RPMI8226 (cell line): ENCODE measurements at places on chromosomes 2 and 18.

DNA sequence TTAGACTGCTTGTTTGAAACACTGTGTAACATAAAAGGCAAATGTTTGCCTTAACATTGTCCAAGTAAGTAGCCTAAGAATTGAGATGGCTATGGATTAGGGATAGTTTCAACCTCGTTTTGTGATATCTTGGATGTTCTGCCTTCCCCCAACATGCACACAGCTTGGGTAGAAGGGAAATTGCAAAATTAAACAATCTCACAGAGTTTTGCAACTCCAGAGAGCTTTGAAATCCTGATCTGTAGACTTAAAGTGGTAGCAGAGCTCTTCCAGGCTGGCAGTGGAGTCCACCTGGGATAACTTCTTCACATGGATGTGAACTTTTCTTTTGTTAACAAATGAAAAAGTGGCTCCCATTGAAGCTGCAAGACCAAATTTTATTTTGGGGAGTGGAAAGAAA lies 59.6 kb downstream of the CHRNA1 start:
- no peak for DNase-seq

DNA sequence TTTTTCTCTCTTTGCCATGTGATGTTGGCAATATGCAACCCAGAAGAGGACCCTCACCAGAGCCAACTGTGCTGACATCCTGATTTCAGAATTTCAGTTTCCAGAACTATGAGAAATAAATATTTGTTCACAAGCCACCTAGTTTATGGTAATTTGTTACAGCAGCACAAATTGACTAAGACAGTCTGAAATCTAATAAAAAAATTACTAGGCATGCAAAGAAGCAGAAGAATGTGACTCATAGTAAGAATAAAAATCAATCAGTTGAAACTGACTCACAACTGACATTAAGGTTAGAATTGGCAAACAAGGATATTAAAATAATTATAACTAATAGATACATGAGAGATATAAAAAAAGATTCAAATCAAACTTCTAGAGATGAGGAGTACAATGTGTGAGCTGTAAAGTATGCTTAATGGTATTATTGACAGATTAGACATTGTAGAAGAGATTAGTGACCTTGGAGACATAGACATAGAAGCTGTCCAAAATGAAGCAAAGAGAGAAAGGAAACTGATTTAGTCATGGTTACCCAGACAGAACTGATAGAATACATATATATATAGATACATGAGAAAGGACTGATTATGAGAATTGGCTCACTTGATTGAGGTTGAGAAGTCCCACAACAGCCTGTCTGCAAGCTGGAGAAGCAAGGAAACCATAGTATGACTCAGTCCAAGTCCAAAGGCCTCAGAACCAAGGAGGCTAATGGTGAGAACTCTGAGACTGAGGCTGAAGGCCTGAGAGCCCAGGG lies 27.8 kb upstream of the TTC39C start:
- no peak for DNase-seq

GRCh38 chr2:171791361-171791760 lies 102.7 kb downstream of the SLC25A12 start:
- DNase-seq: no peak

GRCh38 chr2:129813404-129813803 lies 166.1 kb upstream of the RAB6C start:
- no peak for DNase-seq

GRCh38 chr2:54107455-54107764 lies 8.0 kb upstream of the ACYP2 start:
- no peak for DNase-seq

GRCh38 chr2:136381722-136382633 lies 264.0 kb upstream of the CXCR4 start:
- peak; percentile 58 for DNase-seq

GRCh38 chr2:8996006-8996405 lies 7.5 kb downstream of the MBOAT2 start:
- DNase-seq: no peak

DNA sequence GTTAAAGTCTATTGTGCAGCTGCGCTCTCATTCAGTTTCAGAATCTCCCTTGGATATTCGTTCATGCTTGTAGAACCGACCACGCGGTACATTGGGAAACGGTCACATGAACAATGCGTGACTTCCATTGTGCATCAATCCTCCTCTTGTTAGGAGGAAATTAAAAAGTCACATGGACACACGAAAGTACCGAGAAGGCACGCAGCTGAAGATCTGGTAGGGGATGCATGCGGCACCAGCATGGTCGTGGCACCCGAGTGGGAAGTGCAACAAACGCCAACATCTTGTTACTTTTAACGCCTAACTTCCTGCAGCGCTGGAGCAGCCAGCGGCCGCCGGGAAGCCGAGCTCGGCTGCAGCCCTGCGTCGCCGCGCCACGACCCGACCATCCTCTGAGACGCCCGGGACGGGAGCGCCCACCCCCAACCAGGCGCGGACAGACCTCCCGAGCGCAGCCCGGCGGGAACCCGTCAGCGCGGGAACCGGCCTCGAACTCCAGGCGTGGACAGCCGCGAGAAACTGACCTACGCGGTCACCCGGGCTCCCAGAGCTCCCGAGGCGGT lies 412 bp downstream of the OSBPL1A start:
- DNase-seq: peak; percentile 15

GRCh38 chr18:51582551-51582950 lies 385.1 kb upstream of the MEX3C start:
- DNase-seq: no peak

GRCh38 chr2:52311862-52312261 lies 1279.9 kb upstream of the NRXN1 start:
- no peak for DNase-seq

DNA sequence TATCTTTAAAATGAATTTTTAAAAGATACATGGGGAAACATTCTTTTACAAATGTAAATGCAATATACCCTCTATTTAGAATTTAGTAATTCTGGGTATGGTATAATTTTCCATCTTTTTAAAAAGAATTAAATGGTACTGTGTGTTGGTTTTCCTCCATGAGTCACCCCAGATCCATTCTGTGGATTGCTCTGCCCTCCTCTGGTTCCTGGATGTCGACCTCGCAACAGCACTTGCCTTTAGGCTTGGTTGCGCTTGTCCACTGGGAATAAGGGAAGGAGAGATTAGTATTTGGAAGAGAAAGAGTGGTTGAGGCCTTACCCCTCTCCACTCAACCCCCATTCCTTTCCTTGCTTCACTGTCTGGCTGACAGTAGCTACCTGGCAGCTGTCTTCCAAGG lies 90.4 kb downstream of the FTCDNL1 start:
- DNase-seq: no peak

DNA sequence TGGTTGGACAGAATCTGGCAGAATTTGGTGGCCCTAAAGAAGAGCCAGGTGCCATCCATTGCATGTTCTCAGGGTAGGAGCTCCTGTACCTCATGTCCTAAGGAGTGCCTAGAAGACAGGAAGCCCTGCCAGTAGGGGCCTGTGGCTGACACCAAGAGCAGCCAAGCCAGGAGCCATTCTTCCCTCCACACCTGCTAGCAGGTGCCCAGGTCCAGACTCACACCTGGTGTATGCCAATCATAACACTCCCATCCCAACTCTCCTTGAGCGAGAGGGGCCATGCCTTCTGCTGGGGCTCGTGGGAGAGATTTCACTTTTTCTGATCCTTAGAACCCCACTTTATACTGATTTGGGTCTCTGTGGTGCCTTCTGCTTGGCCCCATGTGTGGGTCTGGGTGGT lies 26.5 kb upstream of the TMEM37 start:
- DNase-seq: no peak

DNA sequence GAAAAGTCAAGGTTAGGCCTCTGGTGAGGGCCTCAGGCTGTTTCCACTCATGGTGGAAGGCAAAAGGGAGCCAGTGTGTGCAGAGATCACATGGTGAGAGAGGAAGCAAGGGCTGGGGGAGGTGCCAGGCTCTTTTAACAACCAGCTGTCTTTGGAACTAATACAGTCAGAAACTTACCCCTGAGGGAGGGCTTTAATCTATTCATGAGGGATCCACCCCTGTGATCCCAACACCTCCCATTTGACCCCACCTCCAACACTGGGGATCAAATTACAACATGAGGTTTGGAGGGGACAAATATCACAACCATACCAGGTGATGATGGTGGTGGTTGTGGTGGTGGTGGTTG lies 10.9 kb downstream of the POLI start:
- DNase-seq: no peak

DNA sequence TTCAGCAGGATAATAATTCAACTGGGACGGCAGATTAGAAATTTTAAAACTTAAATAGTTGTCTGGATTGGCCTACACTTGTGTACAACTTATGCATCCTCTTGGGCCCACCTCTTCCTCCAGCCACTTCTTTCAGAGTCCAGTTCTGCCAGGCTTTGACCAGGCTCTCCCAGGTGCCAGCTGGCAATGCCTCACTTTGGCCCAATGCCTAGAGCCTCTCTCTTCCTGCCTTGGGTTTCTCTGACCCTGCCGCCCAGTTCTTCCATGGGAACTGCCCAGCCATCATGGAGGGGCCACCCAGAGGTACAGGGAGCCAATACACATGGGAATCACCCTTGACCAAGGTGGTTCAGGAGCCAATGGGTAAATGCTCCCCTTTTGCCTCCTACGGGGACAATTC lies 135.5 kb downstream of the IRS1 start:
- no peak for DNase-seq

GRCh38 chr18:12308386-12309100 lies 502 bp downstream of the TUBB6 start:
- peak; percentile 55 for DNase-seq

DNA sequence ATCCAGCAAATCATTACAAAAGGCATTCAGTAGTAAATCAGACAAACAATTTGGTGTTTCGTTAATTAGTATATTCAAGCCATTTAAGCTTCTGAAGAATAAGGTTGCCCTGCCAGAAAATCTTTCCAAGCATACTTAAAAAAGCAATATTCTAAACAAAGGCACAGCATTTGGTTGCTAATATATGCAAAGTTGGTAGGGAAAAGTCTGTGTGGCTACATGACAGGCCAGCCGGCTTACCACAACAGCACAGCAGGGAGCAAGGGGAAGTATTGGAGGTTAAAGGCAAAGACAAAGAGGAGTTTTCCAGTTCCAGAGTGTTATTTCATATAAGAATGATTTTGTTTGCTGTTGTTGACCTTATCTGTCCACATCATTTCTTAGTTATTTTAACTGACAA lies 282.3 kb downstream of the MBD5 start:
- no peak for DNase-seq

DNA sequence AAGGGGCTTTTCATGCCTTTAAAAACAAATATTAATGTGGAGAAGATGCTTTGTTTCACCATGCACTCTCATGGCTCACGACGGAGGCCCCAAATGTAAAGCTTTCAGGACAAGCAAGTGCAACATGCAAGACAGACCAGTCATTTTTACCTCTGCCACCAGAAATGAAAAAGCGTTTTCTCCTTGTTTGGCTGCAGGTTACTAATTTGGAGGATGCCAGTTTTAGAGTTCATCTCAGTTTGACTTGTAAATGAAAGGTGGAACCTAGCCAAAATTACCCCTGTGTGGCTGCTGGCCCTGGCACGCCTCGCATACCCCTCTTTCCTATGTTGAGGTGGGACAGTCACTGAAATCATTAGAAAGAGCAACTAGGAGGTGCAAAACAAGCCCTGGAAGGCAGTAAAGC lies 138.6 kb downstream of the BCL2 start:
- no peak for DNase-seq

GRCh38 chr18:65352186-65352585 lies 398.6 kb upstream of the CDH7 start:
- no peak for DNase-seq

DNA sequence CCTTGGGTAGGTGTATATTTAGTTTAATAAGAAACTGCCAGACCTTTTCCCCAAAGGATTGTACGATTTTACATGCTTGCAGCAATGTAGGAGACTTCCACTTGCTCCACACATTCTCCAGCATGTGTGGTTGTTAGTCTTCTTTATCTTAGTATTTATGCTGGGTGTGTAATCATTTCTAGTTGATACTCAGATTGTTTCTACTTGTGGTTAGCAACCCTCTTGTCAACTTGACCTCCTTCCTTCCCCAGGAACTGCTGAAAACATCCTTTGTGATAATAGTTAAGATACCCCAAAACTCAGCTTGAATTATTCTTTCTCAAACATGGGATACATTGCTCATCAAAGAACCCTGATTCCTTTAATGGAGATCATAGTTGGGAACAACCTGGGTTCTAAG lies 37.2 kb upstream of the CYBRD1 start:
- no peak for DNase-seq
